CD4-positive, alpha-beta T cell treated with Interleukin-17A for 1 hour (primary cell): ENCODE measurements at places on chromosomes 12 and 14.

DNA sequence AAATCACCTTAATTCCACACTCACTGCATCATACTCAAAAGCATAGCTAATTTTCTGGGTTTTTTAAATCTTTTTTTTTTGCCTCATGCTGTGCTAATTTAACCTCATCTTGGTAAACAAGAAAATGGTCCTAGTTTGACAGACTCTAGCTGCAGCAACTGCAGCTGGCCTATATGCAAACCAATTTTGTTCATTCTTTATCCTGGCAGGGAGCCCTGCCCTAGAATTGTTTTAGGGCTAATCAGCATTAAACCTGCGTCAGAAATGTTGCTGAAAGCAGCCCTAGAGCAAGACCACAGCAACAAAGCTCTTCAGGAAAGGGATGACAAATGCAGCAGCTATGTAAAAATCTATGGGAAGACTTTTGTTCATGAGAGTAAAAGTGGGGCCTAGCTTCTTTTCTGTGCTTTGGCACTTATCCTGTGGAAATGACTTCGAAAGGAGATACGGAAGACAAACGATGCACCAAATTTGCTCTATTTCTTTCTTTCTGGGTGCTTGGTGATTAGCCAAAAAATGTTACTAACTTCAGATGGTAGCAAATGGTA, 72.2 kb downstream of the DENND5B start:
- DNase-seq, result no peak

DNA sequence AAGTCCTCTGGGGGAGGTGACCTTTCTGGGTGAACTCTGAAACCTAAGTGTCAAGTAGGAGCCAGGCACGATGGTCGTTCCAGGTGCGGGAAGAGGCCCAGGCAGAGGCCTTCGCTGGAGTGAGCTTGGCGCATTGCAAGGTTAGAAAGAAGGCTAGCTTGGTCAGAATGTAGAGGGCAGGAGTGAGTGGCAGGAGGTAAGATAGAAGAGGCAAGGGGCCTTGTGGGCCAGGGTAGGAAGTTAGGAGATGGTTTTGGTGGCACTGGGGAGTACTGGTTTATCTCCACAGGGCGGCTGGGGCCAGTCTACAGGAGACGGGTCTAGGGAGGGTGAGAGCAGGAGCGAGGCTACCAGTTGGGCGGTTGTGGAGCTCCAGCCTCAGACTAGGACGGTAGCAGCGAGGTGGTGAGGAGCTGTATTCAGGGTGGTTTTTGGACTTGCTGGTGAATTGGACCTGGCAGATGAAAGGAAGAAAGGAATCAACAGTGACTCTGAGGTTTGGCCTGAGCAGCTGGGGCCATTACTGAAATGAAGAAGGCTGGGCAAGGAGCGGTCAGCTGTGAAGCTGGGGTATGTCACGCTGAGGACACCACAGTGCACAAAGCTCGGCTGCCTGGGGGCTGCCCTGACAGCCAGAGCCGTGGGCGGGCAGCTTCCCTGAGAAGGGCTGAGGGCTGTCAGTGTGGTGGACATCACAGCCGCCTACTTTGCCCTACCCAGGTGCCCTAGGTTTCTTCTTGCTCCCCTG, 9.0 kb downstream of the MLXIP start:
- no peak for DNase-seq

- no peak for DNase-seq
These were observed 860.0 kb downstream of the RPS29 start for GRCh38 chr14:48726080-48726642.

GRCh38 chr14:71583705-71584104, 348.5 kb upstream of the RGS6 start:
- DNase-seq, result no peak

DNA sequence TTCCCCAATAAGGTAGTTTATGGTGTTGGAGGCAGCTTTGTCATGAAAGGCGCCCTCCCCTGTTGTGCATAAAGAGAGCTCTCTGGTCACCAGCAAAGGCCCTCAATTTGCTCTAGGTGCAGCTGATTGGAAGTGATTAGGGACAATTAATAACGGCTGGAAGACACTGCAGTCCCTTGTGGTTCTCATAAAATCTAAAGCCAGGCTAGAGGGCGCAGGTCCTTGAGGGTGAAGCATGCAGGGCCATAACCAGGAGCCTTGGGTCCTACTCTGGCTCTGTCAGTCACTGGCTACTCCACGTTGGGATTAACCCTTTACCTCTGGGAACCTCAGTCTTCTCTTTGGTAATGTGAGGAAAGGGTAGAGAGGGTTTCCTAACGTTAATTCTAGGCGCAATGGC, 1.9 kb downstream of the DAAM1 start:
- no peak for DNase-seq

- DNase-seq, result peak; percentile 77
These were observed 34.9 kb downstream of the KRT80 start for GRCh38 chr12:52156757-52157565.

DNA sequence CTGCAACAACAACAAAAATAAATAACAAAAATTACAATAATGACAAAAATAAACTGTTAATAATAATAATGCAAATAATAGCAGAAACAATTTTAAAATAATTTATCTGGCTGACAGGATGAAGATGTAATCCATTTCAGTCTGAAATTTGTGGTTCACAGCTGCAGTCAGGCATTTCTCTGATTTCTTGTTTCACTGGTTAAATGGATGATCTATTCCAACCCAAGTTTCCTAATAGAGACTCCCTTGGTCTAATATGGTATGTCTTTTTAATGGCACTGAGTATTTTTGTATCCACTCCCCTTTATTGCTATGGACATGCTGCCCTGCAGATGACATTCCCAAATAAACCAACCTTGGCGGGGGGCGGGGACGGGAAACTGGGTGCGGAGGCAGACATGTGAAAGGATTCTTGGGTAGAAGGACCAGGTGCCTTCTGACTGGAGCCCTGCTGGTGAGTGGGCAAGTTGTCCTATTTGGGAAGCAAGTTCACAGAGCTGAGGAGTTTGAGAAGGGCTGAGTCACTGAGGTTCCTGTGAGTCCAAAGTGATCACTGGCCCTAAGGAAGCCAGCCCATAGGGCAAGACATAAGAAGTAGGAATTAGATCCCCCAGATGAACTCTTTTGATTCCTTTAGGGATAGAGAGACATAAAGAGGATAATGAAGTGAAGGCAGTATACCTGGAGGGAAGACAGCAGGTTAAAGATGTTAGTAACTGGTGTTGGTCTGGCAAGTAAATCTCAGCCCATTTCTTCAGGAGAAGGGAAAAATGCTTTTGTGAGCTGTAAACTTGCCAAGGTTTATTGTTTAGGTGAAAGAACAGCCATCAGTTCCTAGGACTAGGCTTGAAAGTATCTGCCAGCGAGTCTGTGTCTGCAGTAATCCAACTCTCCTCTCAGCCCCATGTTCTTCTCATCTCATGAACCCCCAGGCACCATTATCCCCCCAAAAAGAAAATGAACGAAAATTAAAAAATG, 14.5 kb downstream of the FOXG1 start:
- DNase-seq, result no peak

DNA sequence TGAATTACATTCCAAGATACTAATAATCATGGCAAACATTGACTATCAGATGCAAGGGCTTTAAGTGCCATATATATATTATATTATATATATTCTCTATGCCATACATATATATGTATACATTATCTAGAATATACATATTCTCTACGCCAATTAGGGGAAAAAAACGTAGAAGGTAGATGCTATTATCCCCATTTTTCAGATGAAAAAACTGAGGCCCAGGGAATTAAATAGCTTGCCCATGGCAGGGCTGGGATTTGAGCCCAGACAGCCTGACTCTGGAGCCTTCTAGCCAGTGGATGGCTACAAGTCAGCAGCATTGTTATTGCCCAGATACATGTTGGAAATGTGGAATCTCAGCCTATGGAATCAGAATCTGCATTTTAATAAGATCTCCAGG, 116.0 kb upstream of the BTG1 start:
- DNase-seq, result no peak

DNA sequence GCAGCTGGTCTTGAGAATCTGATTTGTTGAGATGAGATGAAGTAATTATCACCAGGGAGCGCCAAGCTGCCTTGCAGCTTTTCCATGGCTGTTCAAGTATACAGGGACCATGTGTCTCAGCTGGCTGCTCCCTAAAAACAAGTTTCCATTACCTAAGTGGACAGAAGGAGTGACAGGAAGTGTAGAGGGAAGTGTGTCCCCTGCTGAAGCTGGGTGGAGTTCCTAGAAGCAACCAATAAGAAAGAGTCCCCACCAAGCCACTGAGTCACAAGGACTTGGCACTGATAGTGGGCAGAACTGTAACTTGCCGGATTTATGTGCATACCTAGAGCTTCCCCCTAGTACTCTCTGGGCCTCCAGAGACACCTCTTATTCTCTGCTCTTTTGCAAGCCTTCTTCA, 1.5 kb upstream of the GPX2 start:
- no peak for DNase-seq
